ENCODE measurements at places on chromosomes 12 and 14.
A peak's percentile ranks its signal among the peaks of the same experiment; 100 is the strongest.

DNA sequence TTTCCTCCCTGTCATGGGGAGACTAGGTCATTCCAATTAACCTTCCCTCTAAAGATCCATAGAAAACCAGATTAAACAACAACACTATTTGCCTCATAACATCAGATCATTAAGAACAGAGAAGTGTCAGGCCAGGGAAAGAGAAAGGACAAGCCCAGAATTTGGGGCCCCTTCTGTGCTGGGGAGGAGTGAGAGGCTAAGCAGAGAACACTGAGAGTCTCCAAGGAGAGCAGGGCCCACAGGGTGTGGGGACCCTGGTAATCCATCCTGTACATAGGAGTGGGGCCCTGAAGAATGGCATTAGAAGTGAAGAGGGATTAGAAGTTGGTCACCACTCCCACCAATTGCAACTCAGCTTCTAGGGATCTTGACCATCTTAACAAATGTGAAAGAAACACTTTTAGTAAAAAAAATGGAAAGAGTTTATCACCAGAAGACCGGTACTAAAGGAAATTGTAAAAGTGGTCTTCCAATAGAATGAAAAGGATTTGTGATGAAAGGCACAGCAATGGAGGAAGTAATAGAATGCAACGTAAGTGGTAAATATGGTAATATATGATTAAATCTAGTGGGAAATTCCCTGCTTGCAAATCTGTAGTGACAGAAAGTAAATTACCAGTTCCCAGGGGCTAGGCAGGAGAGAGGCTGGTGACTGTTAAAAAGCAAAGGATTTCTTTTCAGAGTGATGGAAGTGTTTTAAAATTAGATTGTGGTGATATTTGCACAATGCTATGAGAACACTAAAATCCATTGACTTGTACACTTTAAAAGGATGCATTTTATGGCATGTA is 14.0 kb upstream of the TMTC1 start:
- no peak for DNase-seq

DNA sequence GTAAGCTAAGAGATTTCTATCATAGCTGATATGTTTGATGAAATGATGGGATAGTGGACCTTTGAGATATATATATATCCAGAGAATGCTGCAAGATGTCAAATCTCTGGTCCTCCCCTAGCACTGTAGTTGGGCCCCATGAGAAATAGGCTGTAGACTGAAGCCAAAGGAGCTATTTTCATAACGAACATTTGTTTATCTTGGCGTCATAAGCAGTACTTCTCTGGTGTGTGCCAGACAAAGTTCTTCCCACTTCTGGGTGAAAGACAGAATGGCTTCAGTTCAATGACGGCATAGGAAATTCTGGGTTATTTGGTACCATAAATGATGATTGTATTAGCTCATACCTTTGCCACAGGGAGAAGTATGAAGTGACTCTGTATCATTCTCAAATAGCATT is 534.3 kb downstream of the SOX5 start:
- no peak for DNase-seq

- no peak for DNase-seq
Measured at GRCh38 chr12:67364228-67364627, 95.1 kb downstream of the CAND1 start.

- no peak for DNase-seq
Measured at GRCh38 chr12:98113548-98113947, 401.8 kb upstream of the TMPO start.

DNA sequence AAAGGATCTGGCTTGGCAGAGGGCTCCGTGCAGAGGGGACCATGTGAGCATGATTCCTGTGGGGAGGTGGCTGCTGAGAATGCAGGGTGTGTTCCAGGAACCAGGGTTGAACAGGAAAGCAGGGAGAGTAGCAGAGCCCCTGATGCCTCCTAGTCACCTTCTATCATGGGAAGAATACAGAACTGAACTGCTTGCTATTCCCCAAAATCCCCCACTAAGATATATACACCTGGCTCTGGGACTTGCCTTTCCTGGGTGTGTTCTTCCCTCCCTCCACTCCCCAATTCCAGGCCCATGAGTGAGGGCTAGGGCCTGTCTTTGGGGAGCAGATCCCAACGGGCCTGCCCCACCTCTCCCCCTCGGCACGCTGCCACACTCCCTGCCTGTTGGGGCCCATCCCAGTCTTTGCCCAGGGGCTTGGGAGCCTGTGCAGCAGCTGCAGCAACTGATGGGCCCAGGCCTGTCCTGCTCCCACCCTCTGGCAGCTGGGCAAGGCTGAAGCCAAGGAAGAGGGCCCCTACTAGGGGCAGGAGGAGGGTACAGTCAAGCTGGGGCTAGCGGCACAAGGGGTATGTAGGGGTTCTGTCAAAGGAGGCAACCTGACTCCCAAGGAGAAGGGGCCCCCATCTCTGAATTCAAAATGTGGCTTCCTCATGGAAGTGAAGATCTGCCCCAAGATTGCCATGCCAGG is 3.2 kb downstream of the AJUBA start:
- DNase-seq = no peak

DNA sequence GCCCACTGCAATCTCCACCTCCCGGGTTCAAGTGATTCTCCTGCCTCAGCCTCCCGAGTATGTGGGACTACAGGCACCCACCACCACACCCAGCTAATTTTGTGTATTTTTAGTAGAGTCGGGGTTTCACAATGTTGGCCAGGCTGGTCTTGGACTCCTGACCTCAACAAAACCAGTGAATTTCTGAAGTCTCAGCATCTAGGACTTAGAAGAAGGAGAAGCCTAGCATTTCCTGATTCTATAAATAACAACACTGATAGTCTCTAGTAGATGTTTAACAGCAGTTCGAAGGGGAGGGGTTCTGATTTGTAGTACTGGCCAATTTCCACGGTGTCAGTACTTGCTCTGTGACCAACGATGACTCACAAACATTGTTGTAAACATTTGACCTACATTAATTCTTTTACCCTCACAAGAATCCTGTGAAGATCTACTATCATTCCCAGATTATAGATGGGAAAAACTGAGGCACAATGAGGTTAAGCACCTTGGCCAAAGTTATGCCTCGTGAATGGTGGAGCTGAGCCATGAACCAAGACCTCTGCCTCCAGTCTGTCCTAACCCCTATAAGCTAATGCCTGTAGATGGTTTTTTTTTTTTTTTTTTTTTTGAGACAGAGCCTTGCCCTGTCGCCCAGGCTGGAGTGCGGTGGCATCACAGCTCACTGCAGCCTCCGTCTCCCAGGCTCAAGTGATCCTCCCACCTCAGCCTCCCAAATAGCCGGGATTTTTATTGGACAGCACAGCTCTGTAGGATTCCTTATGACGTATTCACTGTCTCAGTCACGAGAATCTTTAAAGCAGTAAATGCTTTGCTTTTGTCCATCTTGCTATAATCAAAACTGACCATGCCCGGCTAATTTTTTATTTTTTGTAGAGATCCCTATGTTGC is 5.2 kb downstream of the P2RX4 start:
- DNase-seq = no peak

GRCh38 chr14:74549588-74549987 is 56.0 kb downstream of the ISCA2 start:
- no peak for DNase-seq

- no peak for DNase-seq
Measured at GRCh38 chr12:93134175-93134890, 205.2 kb upstream of the EEA1 start.

DNA sequence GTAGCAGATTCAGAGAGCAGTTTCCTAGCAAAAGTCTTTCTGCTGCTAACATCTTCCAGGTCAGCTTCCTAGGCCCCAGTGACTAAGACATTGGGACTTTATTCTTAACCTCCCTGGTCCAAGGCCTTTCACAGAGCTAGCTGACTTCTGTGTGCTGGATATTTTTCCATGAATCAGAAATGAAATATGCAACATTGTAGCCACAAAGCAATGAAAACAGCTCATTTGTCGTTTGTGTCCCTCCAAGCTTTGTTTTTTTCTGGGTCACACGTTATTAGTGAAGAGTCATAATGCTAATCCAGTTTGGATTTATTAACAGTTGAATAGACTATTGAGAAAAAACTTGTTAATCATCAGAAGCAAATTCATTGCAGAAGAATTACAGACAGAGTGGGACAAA is 82.4 kb downstream of the ARF6 start:
- DNase-seq = no peak

- peak; percentile 48 for DNase-seq
Measured at GRCh38 chr12:102833687-102834441, 83.2 kb downstream of the PAH start.

DNA sequence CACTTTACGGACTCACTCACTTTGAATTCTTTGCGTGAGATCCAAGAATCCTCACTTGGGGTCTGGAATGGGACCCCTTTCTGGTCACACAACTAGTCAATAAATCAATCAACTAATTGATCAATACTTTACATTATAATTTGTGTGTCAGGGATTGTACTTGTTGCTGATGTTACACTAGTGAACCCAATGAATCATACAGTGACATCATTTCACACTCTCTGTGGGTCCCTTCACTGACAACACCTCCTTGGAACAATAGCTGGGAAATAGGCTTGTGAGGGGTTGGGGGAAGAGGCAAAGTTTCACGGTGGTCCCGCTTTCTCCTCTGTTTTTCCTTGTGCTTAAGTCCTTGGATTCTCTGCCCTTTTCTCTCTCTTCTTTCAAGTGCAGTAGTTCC is 35.0 kb downstream of the TPH2 start:
- DNase-seq = no peak

- DNase-seq = no peak
Measured at GRCh38 chr12:58443273-58443980, 476.9 kb downstream of the LRIG3 start.

DNA sequence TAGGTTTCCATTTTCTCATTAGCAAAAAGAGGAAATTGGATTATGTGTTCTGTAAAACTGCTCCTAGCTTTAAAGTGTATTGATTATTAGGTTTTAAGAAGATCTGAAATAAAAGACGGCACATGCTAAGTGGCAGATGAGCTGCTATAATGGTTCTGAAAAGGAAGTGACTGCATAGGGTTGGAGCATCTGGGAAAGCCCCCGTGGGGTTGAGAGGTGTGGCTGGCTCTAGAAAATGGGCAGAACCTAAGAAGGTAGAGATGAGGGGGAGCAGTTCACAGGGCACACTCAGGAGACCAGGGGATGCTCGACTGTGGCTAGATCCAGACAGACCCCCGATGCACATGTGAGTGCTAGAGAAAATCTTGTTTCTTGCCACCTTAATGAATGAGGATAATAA is 1.9 kb downstream of the IFNG-AS1 start:
- DNase-seq = no peak

- no peak for DNase-seq
Measured at GRCh38 chr14:86331341-86331740, 801.4 kb downstream of the FLRT2 start.

GRCh38 chr14:26276757-26277156 is 321.1 kb downstream of the NOVA1 start:
- DNase-seq = peak; percentile 5

DNA sequence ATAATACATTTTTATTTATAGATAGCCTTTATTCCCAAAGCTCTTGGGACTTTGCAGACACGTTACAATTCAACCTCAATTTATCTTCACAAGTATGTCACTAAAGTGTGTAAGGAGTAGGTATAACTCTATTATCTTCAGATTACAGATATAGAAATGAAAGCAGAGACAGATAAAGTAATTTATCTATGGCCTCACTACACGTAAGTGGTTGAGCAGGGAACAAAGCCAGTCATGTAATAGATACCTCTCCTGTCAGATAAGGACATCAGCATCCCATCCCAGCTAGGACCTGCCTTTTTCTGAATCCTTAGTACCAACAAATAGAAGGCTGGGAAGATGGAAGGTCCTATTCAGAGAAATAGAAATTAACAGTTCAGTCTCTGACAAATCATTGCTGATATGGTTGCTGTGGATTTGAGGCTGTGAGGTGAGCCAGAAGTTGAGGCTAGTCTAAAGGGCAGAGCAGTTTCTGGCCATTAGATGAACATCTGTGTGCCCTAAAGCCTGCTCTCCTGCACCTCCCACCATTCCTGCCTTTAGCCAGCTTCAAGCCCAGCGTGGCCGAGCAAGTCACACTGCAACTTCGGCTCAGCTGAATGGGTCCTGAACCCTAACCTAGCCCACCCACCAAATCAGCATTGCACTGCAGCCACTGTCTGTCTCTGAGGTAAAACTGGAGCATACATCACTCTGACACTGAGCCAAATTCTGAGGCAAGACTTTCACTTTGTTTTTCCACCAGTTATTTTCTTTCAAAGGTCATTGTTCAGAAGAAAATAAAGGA is 71.1 kb upstream of the PLEKHA5 start:
- no peak for DNase-seq

GRCh38 chr12:60059180-60059579 is 463.4 kb downstream of the SLC16A7 start:
- DNase-seq = no peak

DNA sequence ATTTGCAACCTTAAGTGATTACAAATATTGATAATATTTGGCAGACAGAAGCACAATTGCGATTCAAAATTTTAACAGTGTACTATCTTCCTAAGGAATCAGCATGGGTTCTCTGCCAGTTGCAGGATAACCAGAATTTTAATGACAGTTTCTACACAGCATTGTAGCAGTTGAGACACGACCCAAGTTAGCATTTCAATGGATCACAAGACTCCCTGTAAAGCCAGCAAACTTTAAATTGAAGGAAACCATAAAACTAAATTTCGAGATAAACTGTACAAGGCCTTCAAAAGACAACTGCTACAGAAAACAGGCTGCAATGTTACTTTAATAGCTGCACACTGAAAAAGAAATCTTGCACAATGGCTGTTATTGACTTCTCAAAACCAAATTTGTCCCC is 154.9 kb downstream of the MED13L start:
- DNase-seq = no peak

DNA sequence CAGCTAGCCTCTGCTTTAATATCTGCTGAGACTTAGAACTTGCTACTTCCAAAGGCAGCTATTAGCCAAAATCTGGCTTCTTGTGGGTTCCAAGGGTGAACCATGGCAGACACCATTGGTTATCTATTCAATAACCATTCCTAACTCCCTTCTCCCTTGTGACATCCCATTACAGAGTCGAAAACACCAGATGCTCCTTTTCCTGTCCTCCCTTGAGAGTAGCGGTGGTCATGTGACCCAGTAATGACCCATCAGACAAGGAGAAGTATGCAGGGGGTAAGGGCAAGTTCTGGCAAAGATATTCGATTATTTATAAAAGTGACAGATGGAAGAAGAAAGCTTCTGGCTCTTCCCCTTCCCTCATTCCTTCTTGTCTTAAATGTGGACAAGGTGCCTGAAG is 20.1 kb downstream of the TGFB3 start:
- no peak for DNase-seq

DNA sequence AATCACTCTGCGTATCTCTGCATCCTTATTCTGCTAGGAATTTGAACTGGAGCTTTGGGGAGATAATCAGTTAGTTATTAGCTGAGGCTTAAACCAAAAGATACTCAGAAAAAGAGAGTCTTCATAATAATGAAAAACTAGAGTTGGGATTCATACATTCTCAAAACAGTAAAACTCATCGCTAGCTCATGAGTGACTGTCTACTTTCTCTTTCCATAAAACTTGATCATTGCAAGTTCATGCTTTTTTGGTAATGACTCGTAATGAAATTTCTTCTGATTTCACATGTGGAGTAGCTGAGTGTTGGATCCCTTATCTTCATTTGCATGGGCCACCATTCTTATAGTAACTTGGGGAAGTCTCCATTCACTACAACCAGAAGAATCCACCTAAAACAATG is 397.7 kb downstream of the PDZRN4 start:
- DNase-seq = no peak

Measured in neural crest cell (in vitro differentiated cells).